Stimulated activated CD4-positive, alpha-beta T cell treated with anti-CD3 and anti-CD28 coated beads, Interleukin-15, amount 100 ng/mL, for 1 hour (primary cell): ENCODE measurements at places on chromosomes 6 and 20.

DNA sequence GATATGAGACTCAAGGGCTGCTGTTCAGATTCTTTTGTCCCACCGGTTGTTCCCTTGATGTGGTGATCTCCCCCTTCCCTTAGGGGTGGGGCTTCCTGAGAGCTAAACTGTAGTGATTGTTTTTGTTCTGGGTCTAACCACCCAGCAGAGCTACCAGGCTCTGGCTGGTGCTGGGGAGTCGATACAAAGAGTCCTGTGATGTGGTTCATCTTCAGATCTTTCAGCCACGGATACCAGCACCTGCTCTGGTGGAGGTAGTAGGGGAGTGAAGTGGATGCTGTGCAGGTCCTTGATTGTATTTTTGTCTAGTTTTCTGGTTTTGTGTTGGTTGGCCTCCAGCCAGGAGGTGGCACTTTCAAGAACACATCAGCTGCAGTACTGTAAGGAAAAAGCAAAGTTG lies 801.6 kb downstream of the EPHA7 start:
- DNase-seq: no peak

- no peak for DNase-seq
These were observed 11.2 kb upstream of the HDDC2 start for GRCh38 chr6:125312950-125313349.

GRCh38 chr20:9150679-9151078 lies 81.8 kb downstream of the PLCB4 start:
- DNase-seq: no peak

GRCh38 chr6:145305670-145306069 lies 429.6 kb downstream of the EPM2A start:
- DNase-seq: no peak

- no peak for DNase-seq
These were observed 11.5 kb upstream of the TMEM200A start for GRCh38 chr6:130354322-130354721.
